ENCODE measurements at places on chromosomes 4 and X.

DNA sequence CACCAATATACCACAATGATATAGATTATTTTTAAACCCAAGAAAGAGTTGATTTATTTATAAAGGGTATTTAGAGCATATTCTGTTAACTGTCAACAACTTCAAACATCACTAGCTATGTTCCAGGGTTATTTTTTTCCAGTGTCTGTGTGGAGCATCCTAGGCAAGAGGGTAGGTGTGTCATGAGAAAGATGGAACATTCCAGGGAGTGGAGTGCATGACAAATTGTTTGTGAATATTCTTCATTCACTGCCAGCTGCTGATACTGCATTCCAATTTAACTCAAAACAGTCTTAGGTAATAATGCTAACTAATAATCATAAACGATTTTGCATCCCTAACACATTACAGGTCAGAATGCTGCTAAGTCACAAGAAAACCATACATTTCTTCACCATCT, 148.7 kb upstream of the RASGEF1B start:
- no peak for DNase-seq

GRCh38 chr4:48109413-48110263, 24.4 kb downstream of the TXK start:
- peak; percentile 44 for DNase-seq

GRCh38 chr4:182504463-182504862, 261.3 kb downstream of the TENM3 start:
- no peak for DNase-seq

DNA sequence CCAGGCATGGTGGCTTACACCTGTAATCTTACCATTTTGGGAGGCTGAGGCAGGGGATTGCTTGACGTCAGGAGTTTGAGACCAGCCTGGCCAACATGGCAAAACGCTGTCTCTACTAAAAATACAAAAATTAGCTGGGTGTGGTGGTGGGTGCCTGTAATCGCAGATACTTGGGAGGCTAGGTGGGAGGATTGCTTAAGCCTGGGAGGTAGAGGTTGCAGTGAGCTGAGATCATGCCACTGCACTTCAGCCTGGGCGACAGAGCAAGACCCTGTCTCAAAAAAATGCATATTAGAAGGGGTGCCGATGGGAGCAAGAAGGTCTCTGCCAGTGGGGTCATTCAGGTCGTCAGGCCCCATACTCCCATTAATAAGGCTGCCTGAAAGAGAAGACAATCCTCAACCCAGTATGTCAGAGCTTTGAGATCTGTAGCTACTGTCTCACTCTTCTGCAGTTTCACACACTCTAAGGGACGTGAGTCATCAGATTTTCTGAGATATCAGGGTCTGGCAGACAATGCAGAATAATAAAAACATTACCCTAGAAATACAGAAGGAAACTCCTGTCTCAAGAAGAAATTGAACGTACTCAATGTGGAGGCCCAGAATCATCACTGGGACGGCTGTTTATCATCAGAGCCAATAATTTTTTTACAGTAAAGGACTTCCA, 176.7 kb upstream of the FAT1 start:
- DNase-seq = no peak

- DNase-seq = peak; percentile 6
Measured at GRCh38 chr4:77473509-77473908, 132.1 kb upstream of the CXCL13 start.

DNA sequence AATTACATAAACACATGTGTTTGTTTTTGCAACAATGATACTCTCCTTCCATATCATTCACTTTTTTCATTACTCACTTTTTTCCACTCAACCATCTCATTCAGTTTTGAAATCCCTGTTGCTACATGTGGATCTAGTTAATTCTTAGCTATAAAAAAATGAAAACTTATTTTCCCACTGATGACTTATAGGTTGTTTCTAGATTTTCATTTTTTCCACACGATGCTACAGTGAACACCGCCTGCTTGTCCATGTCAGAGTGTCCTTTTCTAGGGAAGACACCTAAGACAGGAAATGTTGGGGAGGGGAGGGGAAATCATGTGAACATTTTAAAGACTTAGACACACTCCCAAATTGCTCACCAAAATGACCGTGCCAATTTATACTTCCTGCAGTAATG, 70.2 kb downstream of the SUPT20HL2 start:
- DNase-seq = no peak

DNA sequence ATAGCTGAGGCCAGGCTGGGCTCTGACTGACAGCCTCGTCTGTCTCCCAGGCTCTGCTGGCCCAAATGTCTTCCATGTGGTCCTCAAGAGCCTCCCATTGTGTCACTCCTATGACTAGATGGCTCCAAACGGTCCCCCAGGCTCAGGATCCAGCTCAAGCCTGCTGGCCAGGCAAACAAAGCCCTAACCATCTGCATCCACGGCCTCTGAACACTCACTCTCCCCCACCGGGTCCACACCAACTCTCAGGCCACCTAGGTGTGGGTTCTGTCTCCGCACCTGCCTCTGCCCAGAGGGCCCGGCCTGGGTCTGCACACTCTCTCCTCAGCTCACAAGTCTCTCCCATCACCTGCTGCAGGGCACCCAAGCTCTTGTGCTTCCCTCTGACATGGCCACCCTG, 52.9 kb downstream of the JAKMIP1 start:
- no peak for DNase-seq

GRCh38 chrX:15343075-15343476, 7.8 kb upstream of the PIGA start:
- DNase-seq = no peak

DNA sequence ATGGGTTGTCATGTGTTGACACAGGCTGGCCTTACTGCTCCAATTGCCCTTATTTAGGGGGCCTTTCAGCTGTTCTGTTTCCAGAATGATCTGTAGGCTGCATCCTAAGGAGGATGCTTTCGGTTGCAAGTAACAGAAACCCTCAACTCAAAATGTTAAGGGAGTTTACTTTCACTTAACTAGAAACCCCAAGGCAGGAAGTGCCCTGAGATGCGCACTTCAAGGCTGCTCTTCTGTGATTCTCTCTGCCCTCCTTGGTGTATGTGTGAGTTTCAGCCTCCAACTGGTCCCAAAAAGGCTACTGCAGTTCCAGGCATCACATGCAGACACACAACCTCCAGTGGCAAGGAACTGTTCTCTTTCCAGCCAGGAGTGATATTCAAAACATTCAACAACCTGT, 97.3 kb upstream of the ATP6AP2 start:
- no peak for DNase-seq

GRCh38 chrX:139766545-139766983, 58.6 kb upstream of the MCF2 start:
- no peak for DNase-seq

DNA sequence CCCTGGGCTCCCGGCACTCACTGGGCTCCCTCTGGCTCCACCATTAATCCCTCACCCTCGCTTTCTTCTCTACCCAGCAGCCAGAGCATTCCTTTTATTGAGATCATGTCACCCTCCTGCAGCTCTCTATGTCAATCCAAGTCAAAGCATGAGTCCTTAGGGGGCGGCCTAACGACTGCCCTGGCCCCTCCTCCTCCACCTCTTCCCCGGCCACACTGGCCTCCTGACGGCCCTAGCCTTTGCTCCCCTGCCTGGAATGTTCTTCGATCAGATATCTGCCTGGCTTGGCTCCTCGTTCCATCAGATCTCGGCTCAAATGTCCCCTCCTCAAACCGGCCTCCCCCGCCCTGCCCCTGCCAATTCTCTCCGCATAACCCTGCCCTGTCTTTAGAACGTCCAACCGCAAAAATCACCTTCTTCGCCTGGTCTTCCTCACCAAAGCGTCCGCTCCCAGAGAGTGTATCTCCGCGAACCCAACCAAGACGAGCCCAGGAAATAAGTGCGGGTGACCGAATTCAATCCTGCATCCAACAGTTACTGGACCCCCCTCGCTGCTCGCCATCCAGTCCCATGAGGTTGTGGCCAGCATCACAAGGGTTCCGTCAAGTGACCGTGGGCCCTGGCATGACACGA, 722 bp upstream of the PNCK start:
- no peak for DNase-seq

- DNase-seq = no peak
Measured at GRCh38 chr4:6561173-6561516, 13.8 kb upstream of the MAN2B2 start.

DNA sequence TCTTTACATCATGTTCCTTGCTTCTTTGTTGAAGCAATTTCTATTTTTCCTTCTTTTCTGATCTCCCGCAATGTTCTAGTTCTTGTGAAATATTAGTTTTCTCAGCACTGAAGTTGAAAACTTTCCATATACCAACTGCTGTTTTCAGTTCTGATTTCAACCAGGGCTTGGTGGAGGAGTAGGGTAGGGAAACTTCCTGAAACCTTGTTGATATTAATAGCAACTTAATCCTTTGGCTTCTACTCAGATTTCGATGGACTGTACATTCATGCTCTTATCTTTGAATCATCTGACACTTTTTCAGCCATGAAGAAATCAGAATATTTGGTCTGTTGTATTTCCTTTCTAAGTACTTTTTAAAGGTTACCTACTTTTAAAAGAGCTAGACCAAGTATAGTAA, 315.8 kb downstream of the RPA4 start:
- DNase-seq = no peak

DNA sequence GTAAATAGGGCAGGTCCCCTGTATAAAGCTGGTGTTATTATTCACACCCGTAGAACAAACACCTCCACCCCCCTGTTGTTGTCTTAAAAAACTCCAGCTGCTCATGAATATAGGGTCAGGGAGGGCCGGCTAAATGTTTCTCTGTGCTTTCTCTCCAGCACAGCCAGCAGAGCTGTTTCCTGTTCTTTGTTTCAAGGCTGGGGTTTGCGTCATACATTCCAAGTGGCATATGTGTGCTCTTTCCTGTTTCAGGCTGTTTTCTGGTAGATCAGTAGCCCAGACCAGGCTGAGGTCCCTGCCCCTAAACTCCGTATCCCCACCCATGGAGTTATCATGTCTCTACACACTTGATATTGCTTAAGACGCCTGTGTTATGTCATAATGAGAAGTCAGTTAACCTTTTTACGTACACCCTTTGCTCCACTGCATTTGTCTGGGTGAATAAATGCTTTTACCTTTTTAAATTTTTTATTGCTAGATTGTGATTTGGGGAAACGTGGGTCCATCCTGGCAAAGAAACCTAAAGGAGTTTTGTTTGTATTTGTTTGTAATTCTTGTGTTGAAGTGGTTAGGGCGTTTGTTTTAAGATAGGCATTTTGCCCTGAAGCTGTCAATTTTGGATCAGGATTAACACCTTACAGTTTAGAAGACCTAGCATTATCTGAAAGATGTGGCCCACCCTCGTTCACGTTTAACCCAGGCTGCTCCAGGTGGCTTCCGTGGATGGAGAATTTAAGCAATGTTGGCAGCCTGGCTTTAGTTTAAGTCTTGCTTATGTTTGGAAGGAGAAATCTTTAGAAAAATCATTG, 3.3 kb downstream of the KLF3 start:
- DNase-seq = peak; percentile 79

GRCh38 chrX:45749375-45749774, 548.7 kb upstream of the DIPK2B start:
- DNase-seq = no peak

DNA sequence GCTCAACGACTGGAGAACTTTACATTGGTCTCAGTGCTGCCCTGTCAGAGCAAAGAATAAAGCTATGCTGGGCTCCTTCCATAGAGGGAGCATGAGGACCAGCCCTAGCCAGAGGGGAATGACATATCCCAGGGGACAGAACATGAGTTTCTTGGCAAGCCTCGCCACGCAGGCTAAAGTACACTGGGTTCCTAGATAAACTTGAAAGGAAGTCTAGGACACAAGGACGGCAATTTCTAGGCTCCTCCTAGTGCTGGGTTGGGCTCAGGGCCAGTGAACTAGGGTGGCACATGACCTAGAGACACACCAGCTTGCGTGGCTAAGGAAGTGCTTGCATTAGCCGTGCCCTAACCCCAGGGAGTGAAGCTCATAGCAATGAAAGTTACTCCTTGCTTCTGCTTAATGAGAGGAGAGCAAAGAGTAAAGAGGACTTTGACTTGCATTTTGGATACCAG, 141.0 kb downstream of the MAB21L2 start:
- DNase-seq = peak; percentile 13

DNA sequence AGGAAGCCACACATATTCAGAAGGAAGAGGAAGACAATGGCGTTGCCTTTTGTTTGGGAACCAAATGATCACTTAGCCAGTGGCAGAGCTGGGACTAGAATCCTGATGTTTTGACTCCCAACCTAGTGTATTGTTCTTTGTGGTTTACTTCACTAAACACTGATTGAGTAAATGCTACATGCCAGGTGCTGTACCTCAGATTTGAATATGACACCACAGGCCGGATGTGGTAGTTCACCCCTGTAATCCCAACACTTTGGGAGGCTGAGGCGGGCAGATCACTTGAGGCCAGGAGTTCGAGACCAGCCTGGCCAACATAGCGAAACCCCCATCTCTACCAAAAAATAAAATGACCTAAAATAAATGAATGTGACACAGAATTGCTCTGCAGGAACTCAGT, 8.4 kb downstream of the NDUFA1 start:
- DNase-seq = no peak

DNA sequence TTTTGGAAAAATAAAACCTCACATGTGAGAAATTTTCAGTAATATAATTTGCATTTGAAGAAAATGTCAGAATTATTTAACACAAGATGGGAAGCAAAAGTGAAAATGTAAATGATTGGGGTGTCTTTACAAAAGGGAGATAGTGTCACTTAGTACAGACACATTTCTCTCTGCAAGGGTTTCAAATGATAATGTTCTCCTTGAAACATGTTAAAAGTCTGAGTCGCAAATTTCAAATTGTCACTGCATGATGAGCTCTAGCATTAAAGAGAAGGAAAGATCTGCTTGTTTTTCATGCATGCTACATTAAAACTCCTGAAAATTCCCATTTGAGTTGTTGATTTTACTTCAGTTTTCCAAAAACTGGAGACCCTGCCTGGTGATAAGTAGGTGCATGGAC, 122.0 kb upstream of the LDB2 start:
- no peak for DNase-seq

DNA sequence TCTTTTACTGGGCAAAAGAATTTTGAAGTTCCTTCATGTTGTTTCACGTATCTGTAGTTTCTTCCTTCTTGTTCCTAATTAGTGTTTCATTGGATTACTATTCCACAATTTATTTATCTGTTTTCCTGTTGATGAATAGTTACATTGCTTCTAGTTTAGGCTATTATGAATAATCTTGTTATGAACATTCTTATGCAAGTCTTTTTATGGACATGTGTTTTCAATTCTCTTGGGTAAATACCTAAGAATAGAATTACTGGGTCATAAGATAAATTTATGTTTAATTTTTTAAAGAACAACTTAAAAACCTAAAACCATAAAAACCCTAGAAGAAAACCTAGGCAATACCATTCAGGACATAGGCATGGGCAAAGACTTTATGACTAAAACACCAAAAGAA, 70.9 kb upstream of the RXFP1 start:
- no peak for DNase-seq

- DNase-seq = no peak
Measured at GRCh38 chrX:39890807-39891206, 207.0 kb downstream of the BCOR start.

DNA sequence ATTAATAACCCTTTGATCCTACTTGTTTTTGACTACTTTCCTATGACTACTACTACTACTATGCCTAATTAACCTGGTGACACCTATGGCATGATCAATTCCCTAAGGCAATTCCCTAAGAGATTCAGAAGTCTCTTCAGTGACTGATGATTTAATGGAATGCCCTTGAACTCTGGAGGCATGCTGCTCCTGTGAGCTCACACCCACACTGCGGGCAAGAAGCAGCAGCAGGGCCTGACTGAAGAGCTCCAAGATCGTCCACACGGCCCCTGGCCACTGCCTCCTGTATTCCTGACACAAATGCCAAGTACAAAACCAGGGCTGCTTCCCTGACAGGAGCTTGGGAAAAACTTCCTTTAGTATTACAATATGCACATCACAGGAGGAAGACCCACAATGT, 74.2 kb upstream of the STS start:
- no peak for DNase-seq
